ENCODE measurements at places on chromosomes 5 and 9.

GRCh38 chr9:127567730-127568617 lies 44.1 kb upstream of the STXBP1 start:
- DNase-seq, result no peak

DNA sequence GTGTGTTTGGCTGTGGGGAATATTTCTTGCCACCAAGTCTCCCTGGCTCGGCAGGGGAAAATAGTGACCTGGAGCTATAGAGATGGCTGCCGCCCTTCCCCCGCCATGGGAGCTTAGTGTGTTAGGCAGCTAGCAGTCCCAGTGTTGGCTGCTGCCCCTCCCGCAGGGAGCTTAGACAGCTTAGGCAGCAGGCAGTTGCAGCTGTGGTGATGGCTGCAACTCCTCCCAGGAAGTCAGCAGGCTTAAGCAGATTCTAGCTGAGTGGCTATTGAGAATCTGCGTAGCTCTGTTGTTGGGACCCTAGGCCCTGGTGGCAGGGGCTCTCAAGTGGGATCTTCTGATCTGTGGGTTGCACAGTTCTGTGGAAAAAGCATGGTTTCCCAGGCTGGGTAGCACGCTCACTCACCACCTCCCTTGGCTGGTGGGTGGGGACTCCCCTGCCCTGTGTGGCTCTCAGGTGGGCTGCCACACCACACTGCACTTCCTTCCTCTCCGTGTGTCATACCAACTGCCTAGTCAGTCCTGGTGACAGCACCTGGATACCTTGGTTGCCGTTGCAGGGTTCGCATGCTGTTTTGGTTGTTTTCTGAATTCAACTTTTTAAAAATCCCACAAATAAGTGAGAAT lies 9.3 kb downstream of the OR1N2 start:
- no peak for DNase-seq

DNA sequence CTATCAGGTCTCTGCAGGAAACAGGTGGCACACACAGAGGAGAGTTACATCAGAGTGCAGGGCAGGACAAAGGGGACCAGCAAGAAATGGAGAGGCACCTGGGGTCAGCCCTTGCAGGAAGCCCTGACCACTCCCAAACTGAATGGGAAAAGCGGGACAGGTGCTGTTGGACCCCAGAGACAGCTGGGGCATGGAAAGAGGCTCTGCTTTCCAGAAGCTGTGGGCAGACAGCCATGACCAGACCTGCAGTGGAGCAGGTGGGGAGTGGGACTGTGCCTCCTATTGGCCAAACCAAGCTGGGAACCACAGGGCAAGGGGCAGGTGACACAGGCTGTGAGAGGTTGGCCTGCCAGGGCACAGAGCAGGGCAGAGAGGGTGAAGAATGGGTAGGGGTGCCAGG lies 125.8 kb downstream of the BOD1 start:
- no peak for DNase-seq

DNA sequence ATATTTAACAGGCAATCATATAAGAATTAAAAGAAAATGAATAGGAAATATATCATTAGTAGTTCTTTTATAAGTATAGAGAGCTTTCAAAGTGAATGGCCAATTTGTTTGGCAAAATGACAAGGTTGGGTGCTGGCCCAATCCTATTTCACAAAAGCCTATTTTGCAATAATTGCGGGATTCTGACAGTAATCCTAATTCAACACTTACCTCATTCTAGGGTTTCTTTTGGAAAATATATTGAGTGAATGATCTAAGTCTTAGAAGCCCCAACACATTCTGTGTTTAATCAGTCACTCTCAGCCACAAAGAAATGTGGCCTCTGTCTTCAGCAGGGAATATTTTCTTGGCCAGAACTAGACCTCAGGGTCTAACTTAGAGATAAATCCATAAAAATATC lies 835.9 kb upstream of the ZNF608 start:
- no peak for DNase-seq

DNA sequence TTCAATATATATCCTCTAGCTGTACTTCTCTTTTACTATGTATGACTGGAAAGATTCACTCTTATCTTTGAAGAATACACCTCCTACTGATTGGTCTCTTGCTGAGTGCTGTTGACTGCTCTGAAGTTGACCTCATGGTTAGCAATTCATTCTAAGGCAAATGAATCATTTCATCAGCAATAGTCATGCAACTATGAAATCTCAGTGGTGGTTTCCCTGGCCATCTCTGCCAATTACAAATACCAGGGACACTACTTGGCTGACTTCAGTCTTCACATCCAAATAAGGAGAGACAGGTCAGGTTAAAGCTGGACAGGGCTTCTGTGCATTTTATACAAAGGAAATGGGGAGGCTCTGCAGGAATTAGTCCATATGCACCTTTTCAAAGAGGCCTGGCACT lies 333.5 kb upstream of the ACTBL2 start:
- no peak for DNase-seq

- no peak for DNase-seq
Observed at GRCh38 chr9:134634667-134635230, 6.9 kb upstream of the COL5A1 start.

DNA sequence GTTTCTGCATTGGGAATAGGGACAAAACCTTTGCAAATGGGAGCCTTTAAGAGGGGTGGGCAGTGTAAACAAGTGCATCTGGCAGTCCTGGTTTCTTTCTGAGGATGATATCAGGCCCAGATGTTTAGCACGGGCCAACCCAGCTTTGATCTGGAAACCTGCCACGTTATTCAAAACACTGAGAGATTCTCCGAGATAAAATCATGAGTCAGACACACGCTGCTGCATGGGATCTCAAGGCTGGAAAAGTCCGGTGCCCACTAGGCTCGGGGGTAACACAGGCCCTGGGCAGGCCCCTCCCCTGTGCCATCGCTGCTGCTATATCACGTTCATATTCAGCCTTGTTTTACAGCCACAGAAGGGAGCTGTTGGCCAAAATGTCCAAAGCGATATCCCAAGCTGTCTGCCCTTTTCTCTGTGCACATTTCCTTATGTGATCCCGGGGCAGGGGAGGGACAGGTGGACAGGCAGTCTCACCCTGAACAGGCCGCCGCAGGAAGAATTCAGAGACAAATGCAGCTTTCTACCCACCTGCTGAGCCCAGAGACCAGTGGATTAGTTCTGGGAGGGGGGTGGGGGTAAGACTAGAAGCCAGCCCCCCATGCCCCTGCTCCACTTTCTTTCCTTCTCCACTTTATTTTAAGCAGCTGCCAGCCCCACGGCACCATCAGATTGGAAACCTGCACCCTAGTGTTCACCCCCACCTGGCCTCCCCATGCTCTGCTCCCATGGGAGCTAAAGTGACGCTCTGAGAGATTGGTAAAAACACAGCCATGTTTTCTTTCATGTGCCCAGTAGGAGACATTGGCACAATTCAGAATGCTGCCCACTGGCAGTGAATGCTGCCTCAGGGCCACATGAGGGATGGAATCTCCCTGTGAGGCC lies 63.1 kb downstream of the TMOD1 start:
- no peak for DNase-seq

- DNase-seq, result no peak
Observed at GRCh38 chr5:7855611-7856010, 4.7 kb upstream of the CFAP90 start.

DNA sequence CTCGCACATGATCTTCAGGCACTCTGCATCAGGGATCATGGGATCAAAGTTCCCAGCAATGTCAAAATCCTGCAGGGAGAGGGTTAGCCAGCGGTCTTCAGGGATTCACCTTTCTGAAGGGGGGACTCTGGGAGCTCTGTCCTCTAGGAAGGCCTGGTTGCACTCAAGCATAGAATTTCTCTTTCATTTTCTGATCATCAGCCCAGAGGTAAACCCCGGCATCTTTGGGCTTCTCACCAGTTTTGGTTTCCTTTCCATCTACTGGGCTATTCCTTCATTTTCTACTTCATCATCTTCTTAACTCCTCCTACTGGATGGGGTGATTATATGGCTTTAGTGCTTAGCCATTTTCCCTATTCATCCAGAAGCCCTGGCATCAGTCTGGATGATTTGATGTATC lies 4.6 kb upstream of the DND1 start:
- DNase-seq, result no peak

DNA sequence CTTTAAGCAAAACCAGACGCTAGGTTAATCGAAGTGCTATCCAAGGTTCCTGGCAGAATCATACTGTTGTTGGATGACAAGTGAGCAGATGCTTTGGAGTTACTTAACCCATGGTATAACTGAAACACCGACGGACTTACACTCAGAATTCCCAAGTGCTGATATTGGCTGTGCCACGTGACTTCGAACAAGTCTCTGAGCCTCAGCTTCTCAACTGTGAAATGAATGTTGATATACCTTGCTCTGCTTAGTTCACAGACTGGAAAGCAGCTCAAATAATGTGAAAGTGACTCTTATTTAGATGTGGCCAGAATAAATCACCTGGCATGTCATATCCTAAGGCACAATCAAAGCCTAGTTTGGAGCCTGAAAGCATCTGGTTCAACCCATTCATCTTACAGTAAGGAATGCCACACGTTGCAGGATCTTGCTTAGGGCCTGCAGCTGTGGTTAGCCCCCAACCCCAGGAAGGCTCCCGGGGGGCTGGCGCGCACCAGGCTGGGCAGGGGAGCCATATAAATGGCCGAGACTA lies 759 bp downstream of the GEMIN5 start:
- DNase-seq, result no peak

DNA sequence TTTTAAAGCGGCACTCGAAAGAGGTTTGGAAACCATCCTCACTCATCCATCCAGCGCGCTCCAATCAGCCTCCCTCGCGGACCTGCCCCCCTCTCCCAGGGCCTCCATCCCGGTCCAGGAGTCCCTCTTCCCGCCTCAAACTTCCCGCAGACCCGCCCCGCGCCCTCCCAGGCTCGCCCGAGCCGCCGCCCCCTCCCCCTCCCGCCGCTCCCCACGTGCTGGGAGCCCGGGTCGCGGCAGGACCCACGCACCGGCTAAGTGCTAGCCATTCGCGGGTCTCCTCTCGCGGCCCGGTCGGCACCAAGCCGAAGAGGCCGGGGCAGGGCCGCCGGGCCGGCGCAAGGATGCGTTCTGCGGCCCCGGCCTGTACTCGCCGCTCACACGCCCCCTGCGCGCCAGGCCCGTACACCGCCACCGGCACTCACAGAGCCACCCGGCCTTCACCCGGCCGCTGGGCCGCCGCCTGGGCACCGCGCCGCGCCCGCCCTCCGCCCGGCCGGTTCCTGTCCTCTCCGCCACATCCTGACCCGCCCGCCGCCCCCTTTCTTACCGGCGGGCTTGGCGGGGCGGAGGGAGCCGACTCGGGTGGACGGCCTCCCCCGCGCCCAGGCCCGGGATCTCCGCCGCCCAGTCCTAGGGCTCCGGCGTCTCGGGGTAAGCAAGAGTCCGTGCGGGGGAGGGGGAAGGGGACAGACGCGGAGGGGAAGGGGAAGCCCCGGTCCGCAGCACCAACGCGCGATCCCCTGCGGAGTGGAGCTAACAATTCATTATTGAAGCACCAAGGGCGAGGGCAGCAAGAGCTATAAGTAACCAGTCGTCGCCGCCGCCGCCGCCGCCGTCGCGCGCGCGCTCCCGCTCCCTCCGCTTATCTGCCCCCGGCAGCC lies 576 bp downstream of the CHD1 start:
- peak; percentile 11 for DNase-seq

GRCh38 chr5:132296412-132297016 lies 2.3 kb downstream of the SLC22A4 start:
- no peak for DNase-seq

DNA sequence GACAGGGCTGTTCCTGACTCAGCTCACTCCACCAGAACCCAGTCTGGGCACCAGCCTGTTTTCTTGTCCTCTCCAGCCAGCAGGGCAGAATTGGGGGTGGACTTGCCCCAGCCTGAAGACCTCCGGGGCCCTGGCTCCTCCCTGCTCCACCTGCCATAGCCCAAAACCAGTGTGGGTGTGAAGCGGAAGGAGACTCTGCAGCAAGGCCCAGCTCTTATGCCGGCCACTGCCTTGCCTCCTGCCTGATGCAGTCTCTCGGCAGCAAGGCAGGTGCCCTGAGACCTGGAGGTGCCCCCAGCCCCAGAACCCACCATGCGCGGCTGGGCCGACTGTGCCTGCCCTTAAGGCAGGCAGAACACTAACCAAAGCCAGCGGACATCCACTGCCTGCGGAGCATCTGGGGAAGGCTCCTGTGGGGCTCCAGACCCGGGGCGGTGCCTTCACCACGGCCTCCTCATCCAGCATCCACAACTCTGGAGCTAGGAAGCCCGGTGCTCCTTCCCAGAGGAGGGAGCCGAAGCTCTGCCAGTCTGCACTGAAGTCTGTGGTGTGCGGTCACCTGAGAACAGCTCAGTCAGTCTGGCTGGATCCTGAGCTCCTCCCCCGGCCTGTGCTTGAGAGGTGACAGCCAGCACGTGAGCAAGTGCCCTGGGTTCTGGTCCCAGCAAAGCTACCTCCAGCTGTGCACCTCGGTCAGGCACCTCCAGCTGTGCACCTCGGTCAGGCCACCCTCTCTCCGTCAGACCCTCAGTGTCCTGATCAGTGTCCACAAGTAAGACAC lies 116.7 kb downstream of the ADAMTS2 start:
- no peak for DNase-seq

DNA sequence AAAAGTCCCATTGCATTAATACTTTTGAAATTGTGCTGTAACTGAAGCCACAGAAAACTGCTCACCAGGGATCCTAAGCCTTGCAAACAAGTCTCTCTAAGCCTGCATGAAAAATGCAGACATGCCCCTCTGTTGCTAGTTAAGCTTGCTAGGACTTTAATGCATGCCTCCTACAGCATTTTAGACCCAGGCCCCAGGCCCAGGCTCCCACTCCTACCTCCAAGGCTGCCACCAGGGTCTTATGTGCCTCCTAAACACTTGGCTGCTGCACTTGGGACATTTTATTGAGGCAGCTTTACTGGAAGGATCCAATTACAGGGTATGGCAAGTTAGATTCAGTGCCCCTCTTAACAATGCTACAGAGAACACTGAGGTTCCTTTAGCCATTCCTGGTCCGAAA lies 467.3 kb upstream of the CLINT1 start:
- no peak for DNase-seq

GRCh38 chr9:89807101-89807395 lies 202.2 kb downstream of the GADD45G start:
- DNase-seq, result no peak

DNA sequence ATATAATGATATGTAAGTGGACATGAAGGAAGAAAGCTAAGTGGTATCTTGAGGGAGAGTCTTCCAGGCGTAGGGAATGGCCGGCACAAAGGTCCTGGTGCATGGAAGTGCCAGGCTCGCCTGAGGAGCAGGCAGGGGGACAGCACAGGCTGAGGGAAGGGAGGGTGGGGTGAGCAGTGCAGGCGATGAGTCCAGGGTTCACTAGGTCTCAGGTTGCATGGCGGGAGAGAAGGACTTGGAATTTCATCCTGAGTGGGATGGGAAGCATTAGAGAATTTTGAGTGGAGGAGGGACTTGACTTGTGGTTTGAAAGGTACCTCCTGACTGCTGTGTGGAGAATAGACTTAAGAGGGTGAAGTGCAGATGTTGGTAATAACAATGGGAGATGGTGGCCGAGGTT lies 268.9 kb downstream of the ARHGEF28 start:
- no peak for DNase-seq

- no peak for DNase-seq
Observed at GRCh38 chr5:36734422-36734821, 128.0 kb downstream of the SLC1A3 start.

GRCh38 chr9:8429768-8430167 lies 630.2 kb upstream of the DMAC1 start:
- no peak for DNase-seq

GRCh38 chr5:154865466-154866184 lies 7.2 kb downstream of the CNOT8 start:
- DNase-seq, result no peak

GRCh38 chr5:31396611-31397295 lies 135.1 kb downstream of the DROSHA start:
- no peak for DNase-seq
